Activated naive CD8-positive, alpha-beta T cell treated with anti-CD3 and anti-CD28 coated beads for 36 hours (primary cell): ENCODE measurements at places on chromosomes 3 and 15. TPM values are rescaled to one million over a fixed set of nuclear protein-coding genes. Genes with fewer than 3 reads are reported as not detected.

- H3K27me3 ChIP-seq: no peaks in the 10 kb centered on the region
- no peak for DNase-seq
- no peaks in the 10 kb centered on the region for H3K4me1 ChIP-seq
- no peak overlapping the region for H3K27ac ChIP-seq
- no peak overlapping the region for H3K4me3 ChIP-seq
- H3K36me3 ChIP-seq: no peaks in the 10 kb centered on the region
Observed at GRCh38 chr3:33196538-33196937, 22.1 kb downstream of the SUSD5 start.

- no peaks in the 10 kb centered on the region for H3K4me1 ChIP-seq
- no peak overlapping the region for H3K27ac ChIP-seq
- H3K36me3 ChIP-seq: no peaks in the 10 kb centered on the region
- H3K27me3 ChIP-seq: peaks cover 5% of the 10 kb centered on the region
Observed at GRCh38 chr15:93360976-93361375, 272.0 kb upstream of the RGMA start.

GRCh38 chr3:188126934-188127333 is 27.0 kb upstream of the LPP start:
- DNase-seq: no peak
- peaks cover 10% of the 10 kb centered on the region for H3K4me1 ChIP-seq
- H3K36me3 ChIP-seq: no peaks in the 10 kb centered on the region
- no peak overlapping the region for H3K4me3 ChIP-seq
- H3K27ac ChIP-seq: no peak overlapping the region
- H3K27me3 ChIP-seq: no peaks in the 10 kb centered on the region

DNA sequence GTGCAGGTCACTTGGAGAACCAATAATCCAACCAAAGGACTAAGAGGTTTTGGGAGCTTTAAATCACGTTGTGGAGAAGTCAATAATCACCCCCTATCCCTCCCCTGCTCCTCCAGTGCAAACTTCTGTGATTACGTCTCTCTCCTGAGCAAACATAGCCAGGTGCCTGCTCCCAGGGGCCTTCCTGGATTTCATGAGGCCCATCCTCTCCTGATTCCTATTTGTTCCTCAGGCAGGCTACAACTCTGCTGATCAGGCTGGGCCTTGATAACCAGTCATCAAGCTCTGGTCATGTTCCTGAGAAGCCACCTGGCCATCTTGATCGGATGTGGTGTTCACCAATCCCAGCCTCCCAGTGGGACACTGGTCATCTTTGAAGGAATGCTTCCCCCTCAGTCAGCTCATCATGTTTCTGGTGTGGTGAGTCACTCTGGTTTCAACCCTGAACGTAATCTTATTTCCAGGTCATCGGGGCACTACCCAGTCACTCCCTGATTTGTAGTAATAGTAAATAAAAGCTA is 2.9 kb upstream of the ZNF710 start:
- peaks cover 5% of the 10 kb centered on the region for H3K36me3 ChIP-seq
- H3K27ac ChIP-seq: no peak overlapping the region
- H3K27me3 ChIP-seq: no peaks in the 10 kb centered on the region
- H3K4me3 ChIP-seq: no peak overlapping the region

ROBO2 gene
- not detected for total RNA-seq
